ENCODE measurements at places on chromosomes 1 and 21.

- no peak for DNase-seq
These were observed 42.0 kb downstream of the PCSK9 start for GRCh38 chr1:55081188-55081904.

- no peak for DNase-seq
These were observed 183.1 kb upstream of the IVNS1ABP start for GRCh38 chr1:185500001-185500626.

- DNase-seq: no peak
These were observed 9.3 kb downstream of the SLC25A24 start for GRCh38 chr1:108190686-108191416.

DNA sequence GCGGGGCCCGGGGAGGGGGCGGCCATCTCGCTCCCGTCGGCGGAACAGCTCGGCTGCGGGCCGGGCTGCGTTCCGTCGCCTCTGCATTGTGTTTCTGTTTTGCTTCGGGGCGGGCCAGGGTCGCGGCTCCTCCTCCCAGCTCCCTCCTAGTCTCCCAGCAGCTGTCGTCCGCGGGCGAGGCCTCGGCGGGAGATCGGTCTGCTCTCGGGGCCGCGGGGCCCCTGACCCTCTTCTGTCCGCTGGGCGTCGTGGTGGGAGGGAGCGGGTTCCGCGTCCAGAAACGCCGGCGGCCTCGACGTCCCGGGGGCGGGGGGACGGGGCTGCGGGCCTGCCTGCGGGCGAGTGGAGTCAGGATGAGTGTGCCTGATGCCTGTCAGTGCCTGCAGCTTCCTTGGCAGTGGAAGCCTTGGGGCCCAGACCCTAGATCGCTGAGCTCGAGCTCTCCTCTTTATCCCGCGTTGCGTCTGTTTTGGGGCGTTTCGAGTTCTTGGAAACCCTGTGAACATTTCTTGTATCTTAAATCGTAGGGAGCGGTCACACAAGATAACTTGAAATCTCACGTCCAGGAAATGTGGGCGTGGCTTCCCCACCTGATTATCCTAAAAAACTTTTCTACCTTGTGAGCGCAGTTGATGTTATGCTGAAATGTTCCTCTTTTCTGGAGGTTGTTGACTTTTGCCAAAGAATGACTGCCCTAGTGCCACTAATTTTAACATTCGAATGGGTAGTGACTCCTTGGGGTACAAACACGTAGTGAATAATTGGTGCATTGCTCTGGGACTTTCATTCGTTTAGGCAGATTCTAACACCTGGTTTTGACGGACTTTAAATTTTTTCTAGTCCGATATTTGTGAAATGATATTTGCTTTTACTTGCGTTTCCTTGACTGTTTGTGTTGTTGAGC is 676 bp downstream of the MORC3 start:
- DNase-seq: peak; percentile 54

- peak; percentile 68 for DNase-seq
These were observed 52.6 kb upstream of the EPS8L3 start for GRCh38 chr1:109816175-109816811.

DNA sequence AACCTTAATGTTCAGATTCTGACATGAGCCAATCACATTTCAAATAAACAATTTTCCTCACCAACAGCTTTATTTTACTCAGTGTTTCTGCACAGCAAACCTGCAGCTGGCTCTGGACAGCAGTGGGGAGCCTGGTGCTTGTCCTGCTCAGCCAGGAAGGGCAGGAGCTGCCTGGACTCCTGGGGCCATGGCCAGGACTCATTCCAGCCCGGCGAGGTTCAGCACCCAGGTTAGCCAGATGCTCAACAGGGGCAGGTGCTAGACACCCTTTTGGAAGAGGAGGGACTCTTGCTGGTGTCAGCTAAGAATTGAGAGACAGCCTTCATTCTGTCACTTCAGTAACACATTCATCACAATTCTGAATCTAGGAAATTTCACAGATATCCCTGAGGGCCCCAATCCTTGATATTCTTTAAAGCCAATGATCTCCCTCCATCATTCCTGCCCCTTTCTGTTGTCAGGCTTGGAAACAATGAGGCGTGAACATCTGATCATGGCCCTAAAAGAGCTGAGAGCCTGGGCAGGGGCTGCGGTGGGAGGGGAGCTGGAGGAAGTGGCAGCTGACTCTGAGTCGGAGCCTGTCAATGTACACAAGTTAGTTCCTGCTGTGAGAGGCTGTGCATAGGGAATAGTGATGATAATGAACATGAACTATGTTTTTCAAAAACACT is 251.3 kb downstream of the SDCCAG8 start:
- DNase-seq: no peak

- no peak for DNase-seq
These were observed 29.5 kb downstream of the VAMP4 start for GRCh38 chr1:171712341-171712740.

DNA sequence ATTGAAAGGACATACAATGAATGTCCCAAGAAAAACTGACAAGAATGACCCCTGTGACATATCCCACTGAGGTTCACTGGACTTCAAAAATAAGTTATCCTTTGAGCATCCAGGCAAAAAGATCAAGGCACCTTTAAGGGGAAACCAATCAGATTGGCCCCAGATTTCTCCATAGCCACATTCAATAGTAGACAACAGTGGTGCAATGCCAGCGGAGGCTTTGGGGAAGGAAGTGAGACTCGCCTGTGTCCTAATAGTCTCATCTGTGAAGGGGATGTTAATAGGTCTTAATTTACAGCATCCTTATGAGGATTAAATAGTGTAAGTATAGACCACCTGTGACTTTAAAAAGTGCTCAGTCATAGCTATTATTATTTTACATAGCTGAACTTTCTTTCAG is 21.5 kb downstream of the RPL5 start:
- DNase-seq: no peak

GRCh38 chr1:177952249-177952648 is 17.6 kb downstream of the SEC16B start:
- no peak for DNase-seq

GRCh38 chr1:41557751-41558455 is 73.4 kb upstream of the EDN2 start:
- DNase-seq: no peak

GRCh38 chr1:77026135-77026534 is 158.9 kb downstream of the ST6GALNAC5 start:
- no peak for DNase-seq

DNA sequence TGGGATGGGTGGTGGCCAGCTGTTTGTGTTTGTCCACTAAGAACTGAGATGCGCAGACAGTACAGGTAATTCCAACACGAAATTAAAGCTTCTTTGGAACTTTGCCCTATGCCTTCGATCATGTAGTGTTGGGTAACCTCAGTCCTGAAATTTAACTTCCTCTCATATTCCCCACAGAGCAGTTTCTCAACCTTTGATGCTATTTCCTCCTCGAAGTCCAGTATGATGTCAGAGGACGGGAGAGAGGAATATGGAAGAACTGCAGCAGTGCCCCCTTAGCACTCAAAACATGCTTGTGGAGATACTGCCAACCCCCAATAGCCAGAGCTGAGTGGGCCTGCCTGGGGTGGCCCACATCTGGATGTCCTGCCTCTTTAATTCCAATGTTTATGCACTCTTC is 3.6 kb downstream of the LPAR3 start:
- DNase-seq: no peak

- DNase-seq: no peak
These were observed 322.5 kb upstream of the ADGRL2 start for GRCh38 chr1:81478219-81478618.

DNA sequence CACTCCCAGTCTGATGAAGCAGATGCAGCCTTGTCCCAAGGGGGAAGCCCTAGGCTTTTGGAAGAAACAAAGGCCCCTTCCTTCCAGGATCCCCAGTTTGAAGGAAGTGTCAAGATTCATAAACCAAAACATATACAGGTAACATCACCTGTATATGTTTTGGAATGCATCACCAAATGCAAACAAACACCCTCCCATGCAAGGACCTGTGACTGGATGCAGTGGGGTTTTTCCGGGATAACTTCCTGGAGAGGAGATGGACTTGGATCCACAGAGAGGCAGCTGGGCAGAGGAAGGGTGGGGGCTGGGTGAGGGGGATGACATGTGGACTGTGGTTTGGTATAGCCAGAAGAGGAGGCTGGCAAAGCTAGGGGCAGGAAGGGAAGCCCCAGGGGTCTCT is 1.5 kb upstream of the PLA2G2F start:
- DNase-seq: no peak

DNA sequence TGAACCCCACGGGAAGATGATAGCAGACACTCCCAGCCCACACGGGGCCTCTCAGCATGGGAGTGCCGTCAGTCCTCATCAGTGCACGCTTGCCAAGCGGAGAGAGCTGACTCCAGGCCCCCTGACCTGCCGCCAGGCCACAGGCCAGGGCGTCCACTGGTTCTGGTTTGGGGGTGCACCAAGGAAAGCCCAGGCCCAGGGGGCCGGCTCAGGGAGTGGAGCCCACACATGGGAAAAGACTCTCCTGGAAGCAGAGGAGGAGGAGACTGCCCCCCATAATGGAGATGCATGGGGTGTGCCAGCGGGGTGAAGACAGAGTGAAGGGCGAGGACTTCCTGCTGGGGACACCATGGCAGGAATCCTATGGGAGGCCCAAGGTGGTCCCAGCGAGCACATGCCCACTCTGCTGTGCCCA is 6.4 kb downstream of the TRIM11 start:
- DNase-seq: no peak

- no peak for DNase-seq
These were observed 366.8 kb upstream of the DPYD start for GRCh38 chr1:98287626-98288025.

DNA sequence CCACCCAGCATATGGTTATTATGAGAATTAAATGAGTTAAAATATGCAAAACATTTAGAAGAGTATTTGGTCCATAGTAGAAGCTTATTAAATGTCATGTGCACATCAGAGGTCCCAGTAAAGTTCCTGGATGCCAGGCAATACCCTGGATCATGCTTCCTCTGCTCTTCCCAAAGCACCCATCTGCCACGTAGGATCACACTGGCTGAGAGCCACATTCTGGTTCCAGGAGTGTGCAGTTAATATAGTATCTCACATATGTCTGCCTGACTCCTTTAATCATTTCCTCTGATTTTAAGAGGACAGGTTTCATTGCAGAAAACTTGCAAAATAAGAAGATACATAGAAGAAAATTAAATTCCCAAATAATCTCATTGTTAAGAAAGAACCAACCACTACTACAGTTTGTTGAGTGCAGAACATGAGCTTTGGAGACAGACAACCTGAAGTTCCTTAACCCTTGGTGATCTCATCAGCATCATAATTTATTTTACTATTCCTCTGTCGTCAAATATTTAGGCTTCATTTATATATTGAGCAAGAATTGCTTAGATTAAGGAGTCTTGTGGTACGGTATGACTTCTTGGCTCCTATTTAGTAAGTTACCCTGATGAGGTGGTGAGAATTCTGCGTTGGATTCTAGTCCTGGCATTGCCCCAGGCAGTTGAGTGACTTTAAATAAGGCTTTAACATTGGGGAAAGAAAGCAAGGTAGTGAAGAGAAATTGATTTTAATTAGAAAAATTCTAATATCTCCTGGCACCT is 12.3 kb downstream of the SGIP1 start:
- no peak for DNase-seq

- no peak for DNase-seq
These were observed 24.0 kb downstream of the TEX35 start for GRCh38 chr1:178536844-178537371.

DNA sequence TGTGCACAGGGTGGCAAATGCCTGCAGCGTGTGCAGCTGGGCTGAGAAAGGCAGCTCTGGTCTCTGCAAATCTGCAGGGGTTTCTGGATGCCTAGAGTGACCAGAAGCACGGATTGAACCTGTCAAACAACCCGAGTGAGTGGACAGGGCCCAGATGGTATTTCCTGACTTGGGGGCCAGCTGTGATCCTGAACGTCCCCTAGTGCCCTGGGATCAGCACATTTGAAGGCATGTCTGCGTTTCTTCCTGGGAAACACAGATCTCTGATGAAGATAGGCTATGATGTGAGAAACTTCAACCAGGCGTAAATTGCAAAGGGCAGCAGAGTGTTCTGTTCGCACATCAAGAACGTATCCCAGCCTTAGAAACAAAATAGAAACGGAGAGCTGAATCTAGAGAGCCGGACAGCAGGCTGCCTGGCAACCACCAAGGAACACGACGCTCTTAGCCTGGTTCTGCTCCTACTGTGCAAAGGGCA is 163.1 kb downstream of the KCNJ6 start:
- no peak for DNase-seq
